Right renal cortex interstitium (tissue), 3 donors: ENCODE measurements at places on chromosomes 3 and 15. TPM values are rescaled to one million over a fixed set of nuclear protein-coding genes. Genes with fewer than 3 reads are reported as not detected.

GRCh38 chr3:39291903-39292329, 12.1 kb upstream of the CX3CR1 start:
- no peak for DNase-seq

DNA sequence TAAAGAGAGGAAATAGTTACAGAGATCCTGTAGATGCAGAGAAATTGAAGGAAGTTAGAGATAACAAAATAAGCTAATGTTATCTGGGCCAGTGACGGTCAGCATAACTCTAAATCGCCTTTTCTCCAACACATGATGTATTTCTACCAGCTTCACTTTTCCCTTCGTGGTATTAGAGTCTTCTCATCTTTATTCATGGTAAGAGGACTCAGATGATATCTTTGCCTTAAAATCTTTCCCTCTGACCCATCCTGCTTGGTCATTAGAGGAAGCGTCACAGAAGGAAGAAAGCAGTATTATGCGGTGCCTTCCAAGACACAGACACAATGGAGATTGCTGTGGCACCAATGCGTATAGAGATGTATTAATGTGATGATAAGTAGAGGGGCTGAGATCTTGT, 320.7 kb upstream of the GOLIM4 start:
- DNase-seq, result no peak

DNA sequence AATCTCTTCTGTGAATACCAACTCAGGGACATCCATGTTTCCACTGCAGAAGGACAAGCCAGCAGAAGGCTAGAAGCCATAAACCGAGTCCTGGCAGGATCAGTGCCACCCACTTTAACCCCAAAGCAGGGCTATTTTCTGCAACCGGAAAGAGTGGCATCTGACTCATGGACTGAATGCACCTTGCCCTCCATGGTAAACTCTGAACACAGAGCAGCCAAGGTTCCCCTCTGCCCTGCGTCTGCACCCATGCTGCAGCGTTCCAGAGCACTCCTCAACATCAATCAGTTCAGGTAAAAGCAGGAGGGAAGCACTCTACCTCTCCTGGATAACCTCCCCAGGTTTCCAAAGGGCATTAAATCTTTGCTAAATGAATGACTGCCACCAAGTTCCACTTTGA, 801 bp upstream of the NGRN start:
- no peak for DNase-seq

GRCh38 chr3:150447631-150448465, 39.8 kb downstream of the TSC22D2 start:
- DNase-seq, result no peak

The LSMEM2 gene
- polyA plus RNA-seq, result 0.42 TPM

The OR5K3 gene
- polyA plus RNA-seq, result not detected

GRCh38 chr15:67701669-67702068, 123.6 kb upstream of the SKOR1 start:
- no peak for DNase-seq

The TMEM89 gene
- not detected for polyA plus RNA-seq

DNA sequence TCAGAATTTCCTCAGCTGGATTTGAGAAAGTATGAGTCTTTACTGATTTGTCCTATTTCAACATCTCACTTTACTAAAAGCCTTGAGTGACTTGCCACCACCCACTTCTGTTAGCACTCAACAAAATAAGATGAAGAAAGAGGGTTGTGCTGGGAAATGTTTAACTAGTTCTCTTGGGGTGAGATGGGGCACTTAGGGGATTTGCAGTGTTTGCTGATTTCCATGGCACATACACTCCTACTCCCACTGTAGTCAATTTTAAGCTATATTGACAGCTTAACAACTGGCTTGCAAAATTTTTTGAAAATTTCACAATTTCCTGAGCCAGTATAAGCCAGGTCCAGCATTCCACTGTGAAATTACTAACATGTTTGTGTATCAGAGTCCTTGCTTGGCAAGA, 463.1 kb upstream of the ARHGEF26 start:
- no peak for DNase-seq
